ENCODE measurements at places on chromosomes 2 and 18.

DNA sequence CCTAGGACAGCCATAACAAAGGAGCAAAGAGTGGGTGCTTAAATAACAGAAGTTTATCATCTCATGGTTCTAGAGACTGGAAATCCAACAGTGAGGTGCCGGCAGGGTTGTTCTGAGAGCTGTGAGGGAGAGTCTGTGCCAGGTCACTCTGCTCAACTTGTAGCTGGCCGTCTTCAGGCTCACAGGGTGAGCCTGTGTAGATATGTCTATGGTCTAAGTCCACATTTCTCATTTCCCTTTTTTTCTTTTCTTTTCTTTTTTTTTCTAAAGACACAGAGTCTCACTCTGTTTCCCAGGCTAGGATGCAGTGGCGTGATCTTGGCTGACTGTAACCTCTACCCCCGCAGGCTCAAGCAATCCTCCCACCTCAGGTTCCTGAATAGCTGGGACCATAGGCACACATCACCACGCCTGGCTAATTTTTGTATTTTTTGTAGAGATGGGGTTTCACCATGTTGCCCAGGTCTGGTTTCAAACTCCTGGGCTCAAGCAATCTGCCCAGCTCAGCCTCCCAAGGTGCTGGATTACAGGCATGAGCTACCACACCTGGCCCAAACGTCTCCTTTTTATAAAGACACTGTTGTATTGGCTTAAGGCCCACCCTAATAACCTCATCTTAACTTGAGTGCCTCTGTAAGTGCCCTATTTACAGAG is 142.2 kb downstream of the SP3 start:
- no peak for DNase-seq

- no peak for DNase-seq
Measured at GRCh38 chr2:215607766-215608165, 171.9 kb upstream of the FN1 start.

GRCh38 chr2:238921681-238922319 is 73.9 kb downstream of the TWIST2 start:
- DNase-seq = no peak

- no peak for DNase-seq
Measured at GRCh38 chr2:105262651-105263091, 21.1 kb downstream of the GPR45 start.

- DNase-seq = no peak
Measured at GRCh38 chr2:38722271-38723061, 28.7 kb downstream of the SRSF7 start.

- DNase-seq = no peak
Measured at GRCh38 chr2:127100251-127101047, 6.5 kb downstream of the BIN1 start.

- DNase-seq = peak; percentile 49
Measured at GRCh38 chr18:8706791-8707555, 1.6 kb downstream of the MTCL1 start.

DNA sequence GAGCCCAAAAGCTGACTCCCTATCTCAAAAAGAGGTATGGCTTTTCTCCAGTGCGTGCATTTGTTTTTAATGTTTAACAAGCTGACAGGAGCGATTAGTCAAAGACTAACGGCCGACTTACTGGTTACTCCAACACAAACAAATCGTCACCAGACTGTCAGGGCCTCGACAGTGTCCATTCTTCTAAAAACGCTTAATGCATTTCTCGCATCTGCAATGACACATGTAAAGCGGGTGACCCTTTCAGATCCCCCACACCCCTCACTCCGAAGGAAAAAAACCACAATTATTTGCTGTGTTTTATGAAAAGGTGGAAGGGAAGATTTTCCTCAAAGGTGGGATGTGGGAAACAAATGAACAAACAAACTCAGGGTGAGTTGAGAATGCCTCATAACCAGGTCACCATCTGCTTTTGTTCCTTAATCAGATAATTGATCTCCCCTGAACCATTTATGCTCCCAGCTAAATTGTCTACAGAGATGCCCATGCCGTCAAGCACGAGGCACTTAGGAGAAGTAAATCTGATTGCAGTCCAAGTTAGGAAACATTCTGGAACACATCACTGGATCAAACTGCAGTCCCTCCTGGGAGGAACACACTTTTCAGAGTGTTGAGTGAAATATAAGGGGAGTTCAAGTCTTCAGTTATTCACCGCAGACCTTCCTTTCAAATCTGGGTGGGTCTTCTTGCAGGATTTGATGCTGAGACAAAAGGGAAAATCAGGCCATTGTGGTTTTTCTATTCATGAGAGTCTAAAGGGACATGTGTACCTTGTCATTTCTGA is 340.8 kb downstream of the CMPK2 start:
- DNase-seq = no peak

GRCh38 chr2:11761259-11761658 is 14.8 kb downstream of the LPIN1 start:
- DNase-seq = no peak

- no peak for DNase-seq
Measured at GRCh38 chr2:162182395-162182794, 30.3 kb upstream of the GCG start.

- no peak for DNase-seq
Measured at GRCh38 chr2:192098814-192099491, 95.8 kb downstream of the TMEFF2 start.

DNA sequence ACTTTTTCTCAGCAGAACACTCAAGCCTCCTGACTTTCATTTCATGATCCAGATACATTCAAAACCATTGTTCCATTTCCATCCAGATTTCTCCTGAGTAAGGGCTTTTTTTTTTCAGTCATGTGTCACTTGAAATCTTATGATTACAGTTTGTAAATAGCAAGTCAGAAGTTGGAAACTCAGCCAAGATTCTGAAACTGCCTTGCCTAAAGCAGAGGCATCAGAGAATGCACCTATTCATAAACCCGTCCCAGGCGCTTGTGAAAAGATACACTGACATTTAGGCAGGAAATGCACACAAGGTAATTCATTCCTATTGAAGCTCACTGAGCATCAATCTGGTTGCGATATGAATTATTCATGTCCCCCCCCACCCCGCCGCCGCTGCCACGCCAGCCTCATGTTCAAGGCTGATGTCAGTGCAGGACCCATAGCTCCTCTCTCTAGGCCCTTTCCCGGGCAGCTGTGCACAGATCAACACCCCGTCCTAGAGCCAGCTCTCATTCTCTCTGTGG is 30.4 kb upstream of the MGAT4A start:
- DNase-seq = no peak

DNA sequence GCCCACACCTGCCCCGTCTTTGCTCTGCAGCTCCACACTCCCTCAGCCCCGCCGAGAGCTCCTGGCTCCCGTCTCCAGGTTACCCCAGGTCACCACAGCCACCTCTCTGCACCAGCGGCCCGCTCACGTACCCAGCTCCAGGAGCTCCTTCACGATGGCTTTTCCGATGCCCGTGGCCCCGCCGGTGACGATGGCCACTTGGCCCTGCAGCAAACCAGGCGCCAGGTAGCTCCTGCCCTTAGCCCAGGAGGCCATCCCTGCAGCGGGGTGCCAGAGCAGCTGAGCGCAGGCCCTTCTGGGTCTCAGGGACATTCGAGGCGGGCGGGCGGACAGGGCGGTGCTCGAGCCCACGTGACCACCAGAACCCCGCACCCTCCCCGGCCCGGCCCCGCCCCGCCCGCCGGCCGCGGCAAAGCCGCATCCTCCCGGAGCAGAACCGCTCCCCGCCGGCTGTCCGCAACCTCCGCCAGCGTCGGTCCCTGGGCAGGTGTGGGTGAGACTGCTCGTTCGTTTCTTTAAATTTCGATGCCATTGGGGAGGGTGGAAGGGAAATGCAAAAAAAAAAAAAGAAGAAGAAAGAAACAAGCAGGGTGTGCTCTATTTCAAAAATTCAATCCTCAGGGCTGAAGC is at the start of the genes PECR and TMEM169:
TSS of gene PECR (minus strand) at position 323 of the 630 bp plus-strand sequence. CDS start at position 255, 68 bp downstream.
TSS of gene TMEM169 (plus strand) at position 433 of the 630 bp plus-strand sequence. CDS start 14,045 bp downstream, outside the sequence.
- no peak for DNase-seq

GRCh38 chr18:79658366-79658765 is 21.2 kb upstream of the CTDP1 start:
- no peak for DNase-seq

- no peak for DNase-seq
Measured at GRCh38 chr2:101540518-101540917, 65.6 kb upstream of the RFX8 start.

GRCh38 chr2:102480285-102481195 is 7.5 kb downstream of the SLC9A4 start:
- no peak for DNase-seq

- no peak for DNase-seq
Measured at GRCh38 chr2:10481055-10481665, 33.0 kb upstream of the ODC1 start.

GRCh38 chr2:176166272-176166671 is 9.2 kb downstream of the HOXD3 start:
- DNase-seq = no peak

DNA sequence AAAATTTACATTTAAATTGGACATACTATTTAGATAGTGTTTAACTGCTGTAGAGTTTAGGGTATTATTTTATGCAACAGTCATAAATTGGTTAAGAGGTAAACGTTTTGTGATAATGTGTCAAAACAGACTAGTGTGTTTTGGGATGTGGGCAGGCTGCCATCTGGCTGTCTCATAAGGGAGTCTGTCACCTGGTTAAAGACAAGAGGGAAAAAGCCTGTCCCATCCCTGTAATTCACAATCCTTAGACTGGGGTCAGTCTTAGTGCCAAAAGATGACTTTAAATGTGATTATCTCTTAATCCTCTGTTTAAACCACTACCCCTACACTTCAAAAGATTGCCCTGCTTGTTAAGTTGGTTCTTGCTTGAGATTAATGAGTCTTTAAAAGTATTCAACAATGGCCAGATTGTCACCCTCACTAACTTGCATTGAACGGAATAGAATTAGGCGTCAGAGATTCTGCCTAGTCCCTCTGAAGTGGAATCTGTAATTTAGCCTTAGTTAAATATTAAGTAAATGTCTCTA is 59.2 kb downstream of the SGPP2 start:
- DNase-seq = no peak

- DNase-seq = no peak
Measured at GRCh38 chr2:176115883-176116813, at the start of gene HOXD10. Gene HOXD10 (plus strand): TSS chr2:176116778. CDS start chr2:176116834, 56 bp downstream.

- no peak for DNase-seq
Measured at GRCh38 chr18:34918856-34919255, 122.4 kb upstream of the MAPRE2 start.

DNA sequence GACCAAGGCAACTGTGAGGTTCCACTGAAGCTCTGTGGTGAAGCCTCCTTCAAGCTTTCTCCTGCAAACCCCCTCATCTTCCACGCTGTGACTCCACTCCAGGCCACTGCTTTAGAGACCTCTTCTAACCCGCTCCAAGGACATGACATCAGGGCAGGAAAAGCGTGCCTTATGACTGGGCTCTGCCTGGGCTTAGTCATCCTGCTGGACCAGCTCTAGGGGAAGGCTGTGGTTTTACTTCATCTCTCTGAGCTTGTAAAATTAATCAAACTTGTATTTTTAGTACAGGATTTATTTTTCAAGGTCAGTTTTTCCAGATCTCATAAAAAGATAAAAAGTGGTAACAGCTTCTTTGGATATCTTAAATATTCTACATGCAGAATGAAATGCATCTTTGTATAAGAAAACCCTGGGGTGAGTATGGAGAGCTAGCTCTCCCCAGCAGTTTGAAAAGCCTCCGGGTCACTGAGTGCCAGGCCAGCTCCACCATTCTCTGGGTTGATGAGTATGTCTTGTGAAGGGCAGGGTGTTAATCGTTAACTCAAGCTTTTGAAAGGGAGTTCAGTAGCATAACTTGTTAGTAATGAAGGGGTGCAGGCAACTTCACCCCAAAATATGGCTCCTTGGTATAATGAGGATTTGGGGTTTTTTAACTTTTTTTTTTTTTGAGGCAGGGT is 33.1 kb upstream of the YPEL5 start:
- peak; percentile 77 for DNase-seq

DNA sequence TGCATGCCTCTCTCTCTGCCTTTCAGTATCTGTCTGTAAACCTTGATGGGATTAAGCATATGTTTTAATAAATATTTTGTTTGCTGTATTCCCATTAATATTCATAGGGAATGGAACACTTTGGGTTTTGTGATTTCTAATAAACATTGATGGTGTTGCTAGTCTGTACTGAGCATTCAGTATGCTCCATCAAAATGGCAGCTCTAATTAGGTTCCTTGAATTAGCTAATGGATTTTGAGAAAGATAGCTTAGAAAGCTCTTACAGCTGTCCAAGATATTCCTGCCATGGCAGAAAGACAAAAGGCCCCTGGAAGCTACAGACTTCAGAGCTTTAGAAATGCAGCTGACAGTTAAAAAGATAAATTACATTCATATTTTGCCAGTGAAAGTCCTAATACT is 199.2 kb upstream of the NRP2 start:
- no peak for DNase-seq

GRCh38 chr2:1091895-1092585 is 141.4 kb downstream of the SNTG2 start:
- no peak for DNase-seq

GRCh38 chr2:61885896-61886603 is 2.4 kb downstream of the CCT4 start:
- DNase-seq = no peak

GRCh38 chr2:109207176-109207575 is 78.2 kb downstream of the SH3RF3 start:
- no peak for DNase-seq

DNA sequence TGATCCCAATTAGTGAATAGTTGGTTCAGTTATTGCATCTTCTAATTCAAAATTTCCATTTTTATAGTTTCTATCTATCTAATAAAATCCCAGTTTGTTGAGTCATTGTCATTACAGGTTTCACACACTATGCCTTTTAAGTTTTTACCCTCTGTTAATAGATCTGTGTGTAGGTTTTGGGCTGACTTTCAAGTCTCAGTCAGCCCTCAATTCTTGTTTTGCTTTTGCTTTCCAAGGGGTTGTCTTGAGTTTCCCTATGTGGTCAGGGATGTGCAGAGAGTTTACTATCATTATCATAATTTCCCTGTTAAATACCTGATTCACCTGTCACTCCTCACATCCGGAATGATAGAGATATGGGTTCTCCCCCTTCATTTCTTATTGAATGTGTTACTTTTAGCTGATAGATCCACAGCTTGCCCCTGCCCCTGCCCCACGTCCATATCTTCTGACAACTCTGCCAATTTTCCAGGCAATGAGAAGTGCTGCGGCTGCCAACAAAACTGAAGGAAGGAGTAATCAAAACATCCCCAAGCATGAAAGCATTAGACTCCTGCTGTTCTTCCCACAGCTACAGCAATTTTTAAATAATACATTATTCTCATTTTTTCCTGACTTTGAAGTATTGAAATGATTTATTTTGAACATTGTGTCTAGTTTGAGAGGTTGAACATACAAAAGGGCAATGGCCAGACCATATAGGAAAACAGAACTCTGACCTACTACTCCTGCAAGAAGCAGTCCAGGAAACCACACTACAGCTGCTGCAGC is 1064.8 kb downstream of the SUCLG1 start:
- no peak for DNase-seq

DNA sequence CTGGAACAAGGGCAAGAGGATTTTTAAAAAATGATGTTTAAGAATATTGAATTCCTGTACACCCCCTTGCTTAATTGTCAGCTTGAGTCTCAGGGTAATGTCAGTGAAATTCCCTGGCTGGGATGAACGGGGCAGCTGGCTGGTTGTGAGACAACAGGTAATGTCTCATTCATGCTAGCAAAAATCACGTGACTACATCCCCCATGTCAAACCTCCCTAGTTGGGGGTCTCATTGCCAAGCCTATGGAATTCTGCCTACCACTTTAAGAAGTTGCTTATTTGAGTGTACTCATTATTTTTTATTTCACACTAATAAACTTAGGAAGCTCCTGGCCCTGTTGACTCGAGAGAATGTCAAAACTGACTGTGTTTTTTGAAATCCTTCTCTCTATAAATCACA is 218.3 kb downstream of the ICOS start:
- no peak for DNase-seq

- DNase-seq = no peak
Measured at GRCh38 chr2:162473986-162474385, 130.1 kb downstream of the GCA start.

- no peak for DNase-seq
Measured at GRCh38 chr2:214800180-214800579, 9.3 kb downstream of the BARD1 start.
